ENCODE measurements at places on chromosomes 5 and 9. TPM values are rescaled to one million over a fixed set of nuclear protein-coding genes. Genes with fewer than 3 reads are reported as not detected.

Gene MRRF
- total RNA-seq, result 26.7 TPM

Gene CMBL
- total RNA-seq, result 16.8 TPM

GRCh38 chr5:127290946-127291693, 524 bp downstream of the MEGF10 start:
- DNase-seq, result no peak

DNA sequence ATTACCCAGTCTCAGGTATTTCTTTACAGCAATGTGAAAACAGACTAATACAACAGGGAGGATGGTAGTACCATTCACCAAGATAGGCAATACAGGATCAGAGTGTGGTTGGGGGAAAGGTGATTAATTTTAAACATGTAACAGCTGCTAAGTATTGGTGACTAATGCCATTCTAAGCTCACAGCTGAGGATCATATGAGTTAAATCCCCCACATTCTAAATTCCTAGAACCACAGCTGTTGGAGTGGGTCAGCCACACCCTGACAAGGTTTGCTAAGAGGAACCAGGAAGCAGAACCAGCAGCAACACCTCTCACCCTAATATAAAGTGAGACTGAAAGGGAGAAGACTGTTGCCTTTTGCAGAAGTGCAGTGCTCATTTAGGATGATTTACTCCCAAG, 24.8 kb downstream of the HSPB3 start:
- no peak for DNase-seq

Gene FAM169A
- total RNA-seq, result 1.3 TPM

Gene PCDHGA7
- total RNA-seq, result 5.3 TPM

GRCh38 chr5:54601411-54602230, 84.1 kb downstream of the SNX18 start:
- no peak for DNase-seq

Gene MAML1
- 25.1 TPM for total RNA-seq

- DNase-seq, result no peak
Observed at GRCh38 chr9:123268199-123268464, 254 bp downstream of the STRBP start.

- DNase-seq, result no peak
Observed at GRCh38 chr5:149937610-149938009, 7.0 kb downstream of the PDE6A start.

GRCh38 chr5:83718195-83718825, 2.3 kb downstream of the HAPLN1 start:
- peak; percentile 47 for DNase-seq
